MCF 10A (cell line): ENCODE measurements at places on chromosomes 3 and 15. TPM values are rescaled to one million over a fixed set of nuclear protein-coding genes. Genes with fewer than 3 reads are reported as not detected.

DNA sequence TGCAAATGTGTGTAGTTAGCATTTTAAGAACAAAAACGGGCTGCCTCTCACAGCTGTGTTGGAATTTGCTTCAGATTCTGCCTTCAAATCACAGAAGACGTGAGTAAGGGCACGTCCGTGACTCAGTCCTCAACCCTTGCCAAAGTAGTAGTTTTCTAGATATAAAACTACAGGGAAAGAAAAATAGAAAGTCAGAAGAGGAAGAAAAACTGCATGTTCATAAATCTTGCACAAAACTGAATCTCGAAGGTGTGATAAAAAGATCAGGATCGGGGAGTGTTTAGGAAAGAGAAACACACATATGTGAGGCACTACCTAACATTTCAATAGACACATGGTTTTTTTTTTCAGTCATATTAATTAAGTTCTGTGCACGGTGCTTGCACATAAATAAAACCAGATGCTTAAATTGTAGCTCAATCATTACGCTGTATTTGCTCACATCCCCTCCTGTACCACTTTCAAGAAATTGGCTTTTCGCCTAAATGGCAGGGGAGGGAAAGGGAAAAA, 71.7 kb downstream of the P3H2 start:
- DNase-seq: peak; percentile 49

DNA sequence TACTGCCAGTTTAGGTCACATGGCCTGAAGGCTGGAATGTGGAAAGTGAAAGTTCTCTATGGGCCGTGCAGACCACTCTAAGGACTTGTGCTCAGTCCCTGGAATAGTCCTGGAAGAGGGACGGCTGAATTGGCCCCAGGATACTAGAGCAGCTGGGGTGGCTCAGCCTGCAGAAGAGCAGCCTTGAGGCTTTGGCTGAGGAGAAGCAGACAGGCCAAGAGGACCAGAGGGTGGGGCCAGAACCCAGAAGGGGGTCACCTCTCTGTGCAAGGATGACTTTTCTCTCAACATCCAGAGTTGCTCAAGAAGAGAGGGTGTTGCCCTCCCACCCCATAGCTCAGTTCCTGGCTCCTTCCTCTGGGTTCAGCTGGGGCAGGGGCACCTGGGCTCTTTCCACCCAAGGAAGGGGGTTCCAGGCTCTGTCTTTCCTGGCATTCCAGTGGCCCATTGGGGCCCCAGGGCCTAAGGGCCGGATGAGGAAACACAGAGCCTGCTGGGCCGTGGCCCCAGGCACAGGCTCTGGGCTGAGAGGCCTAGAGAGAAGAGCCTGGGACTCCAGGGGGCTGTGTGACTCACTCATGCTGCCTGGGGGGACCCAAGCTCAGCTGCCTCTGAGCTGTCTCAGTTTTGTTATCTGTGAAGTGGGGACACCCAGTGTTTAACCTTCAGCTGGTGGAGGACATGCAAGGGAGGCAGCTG, 8.5 kb upstream of the FBLN2 start:
- DNase-seq: no peak

DNA sequence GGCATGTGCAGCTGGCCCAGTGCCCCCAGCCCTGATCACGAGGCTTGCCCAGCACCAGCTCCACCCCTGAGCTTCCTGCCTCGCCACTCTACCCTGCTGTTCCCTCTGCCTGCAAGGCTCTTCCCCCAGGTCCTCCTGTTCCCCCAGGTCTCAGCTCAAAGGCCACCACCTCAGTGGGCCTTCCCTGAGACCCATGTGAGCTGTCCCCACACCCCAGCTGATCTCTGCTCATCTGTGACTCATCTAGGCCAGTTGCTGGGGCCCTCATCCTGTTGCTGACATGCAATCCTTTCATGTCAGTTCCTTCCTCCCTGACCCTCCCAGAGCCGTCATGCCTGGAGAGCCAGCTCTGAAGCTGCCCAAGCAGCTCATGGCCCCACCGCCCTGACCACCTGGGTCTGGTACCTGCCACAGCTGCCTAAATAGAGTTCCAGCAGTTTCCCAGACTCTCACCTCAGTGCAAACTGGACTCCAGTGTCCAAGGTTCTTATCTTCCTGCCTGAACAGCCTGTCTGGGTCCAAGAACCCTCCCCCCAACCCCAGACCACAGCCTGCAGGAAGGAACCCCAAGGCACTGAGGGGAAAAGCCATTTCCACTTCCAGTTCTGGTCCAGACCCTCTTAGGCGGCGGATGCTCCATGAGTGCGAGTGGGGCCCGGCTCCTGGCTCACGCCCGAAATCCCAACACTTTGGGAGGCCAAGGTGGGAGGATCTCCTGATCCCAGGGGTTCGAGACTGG, 116.6 kb upstream of the IQSEC1 start:
- peak; percentile 27 for DNase-seq

Gene MESP2
- not detected in 2 replicates for total RNA-seq

GRCh38 chr3:196147116-196147515, 64.1 kb downstream of the ZDHHC19 start:
- DNase-seq: no peak

Gene HRH1
- 11.0 and 14.8 TPM in 2 replicates for total RNA-seq

DNA sequence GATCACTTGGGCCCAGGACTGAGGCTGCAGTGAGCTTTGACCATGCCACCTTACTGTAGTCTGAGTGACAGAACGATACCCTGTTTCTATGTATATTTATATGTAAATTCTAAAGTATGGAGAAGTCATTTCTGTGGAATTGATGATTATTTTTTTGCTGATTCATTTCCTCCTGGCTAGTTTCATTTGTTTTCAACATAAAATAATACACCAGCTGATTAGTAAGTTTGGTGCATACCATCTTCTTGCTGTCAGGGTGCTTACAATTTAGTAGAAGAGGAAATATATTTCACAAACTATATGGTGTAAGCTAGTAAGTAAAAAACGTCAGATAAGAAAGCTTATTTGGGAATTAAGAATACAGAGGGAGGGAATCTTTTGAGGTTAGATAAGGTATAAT, 36.0 kb downstream of the SLC25A26 start:
- no peak for DNase-seq

GRCh38 chr15:89391685-89392257, 57.1 kb upstream of the POLG start:
- no peak for DNase-seq

Gene ASB14
- not detected in 2 replicates for total RNA-seq

DNA sequence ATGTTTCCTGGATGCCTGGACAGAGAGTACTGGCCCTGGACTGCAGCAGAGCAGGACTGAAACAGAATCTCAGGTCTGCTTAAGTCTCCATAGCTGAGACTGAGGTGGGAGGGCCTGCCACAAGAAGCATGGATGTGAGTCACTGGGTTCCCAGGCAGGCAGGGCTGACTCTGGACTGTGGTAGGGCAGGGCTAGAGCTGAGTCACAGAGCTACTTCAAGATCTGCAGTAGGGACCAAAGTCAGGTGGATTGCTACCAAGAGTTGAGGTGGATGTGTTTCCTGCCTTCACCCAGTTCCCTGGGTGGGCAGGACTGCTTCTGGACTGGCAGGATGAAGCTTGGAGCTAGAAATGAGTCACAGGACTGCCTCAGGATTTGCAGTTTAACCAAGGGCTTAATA, 282.9 kb downstream of the AGBL1 start:
- peak; percentile 86 for DNase-seq

DNA sequence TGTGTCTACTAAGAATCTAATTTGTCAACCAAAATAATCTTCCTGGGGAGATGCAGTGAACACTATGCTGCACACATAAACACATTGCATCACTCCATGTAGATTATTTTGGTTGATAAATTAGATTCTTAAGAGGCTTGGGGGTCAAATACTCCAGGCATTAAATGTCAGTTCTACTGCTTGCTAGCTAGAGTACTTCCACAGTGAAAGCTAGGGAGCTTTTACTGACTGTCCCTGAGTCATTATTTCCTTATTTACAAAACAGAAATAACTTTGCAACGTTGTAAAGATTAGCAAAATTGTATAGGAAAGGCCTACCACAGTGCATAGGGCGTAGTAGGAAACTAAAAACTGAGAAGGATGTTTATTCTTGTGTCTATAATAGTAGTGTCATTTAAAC, 12.9 kb upstream of the TMC3 start:
- DNase-seq: no peak

- DNase-seq: no peak
Observed at GRCh38 chr3:14481018-14481645, 59.0 kb downstream of the GRIP2 start.

DNA sequence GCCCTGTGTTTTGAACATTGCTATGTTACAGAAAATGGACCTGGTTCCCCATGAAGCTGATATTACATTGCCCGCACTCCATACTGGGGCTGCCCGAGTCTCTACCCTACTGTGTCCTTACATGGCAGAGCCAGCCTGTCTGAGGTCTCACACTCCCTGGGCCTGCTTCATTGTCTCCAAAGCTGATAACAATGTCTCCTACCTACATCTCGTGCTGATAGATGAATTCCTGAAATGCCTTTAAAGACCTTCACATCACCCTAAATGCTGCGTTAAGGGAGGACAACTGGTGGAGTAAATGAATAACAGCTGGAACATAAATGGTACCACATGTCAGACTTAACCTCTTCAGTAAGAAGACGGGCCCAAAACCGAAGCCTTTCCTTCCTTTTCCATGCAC, 62.9 kb upstream of the PTX3 start:
- DNase-seq: no peak

Gene SPATA12
- 0.12 TPM in 1 of 2 replicates, not detected in the other for total RNA-seq

DNA sequence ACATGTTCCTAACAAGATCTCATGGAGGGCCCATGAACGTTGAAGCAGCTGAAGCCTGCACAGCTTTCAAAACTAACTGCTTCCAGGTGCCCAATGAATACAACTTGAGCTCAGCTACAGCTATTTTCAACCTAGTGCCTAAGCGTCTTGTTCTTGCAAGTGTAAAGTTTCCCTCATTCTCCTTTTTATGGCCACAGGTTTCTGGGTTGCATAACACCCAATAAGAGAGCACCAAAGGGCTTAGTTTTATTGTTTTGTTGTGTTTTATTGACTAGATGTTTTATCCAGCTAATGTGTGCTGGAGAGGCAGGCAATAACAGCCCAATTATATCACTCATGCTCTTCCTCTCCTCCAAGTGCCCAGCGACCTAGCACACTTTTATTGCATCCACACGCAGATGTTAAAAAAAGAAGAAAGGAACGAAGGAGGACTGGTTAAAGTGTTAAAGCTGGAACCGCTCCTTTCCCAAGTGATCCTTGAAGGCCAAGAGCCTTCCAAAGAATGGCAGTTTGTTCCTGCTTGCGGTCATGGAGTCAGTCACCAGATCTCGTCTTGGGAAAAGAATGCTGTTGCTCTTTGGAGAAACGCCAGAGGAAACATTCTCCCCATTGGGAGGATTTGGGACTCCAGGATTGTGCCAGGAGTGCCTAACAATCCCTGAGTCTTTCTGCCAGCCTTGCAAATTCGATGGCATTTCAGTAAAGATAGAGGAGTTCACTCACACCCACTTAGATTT, 156.9 kb downstream of the MEX3B start:
- DNase-seq: peak; percentile 86

Gene CTSH
- total RNA-seq: 12.5 and 14.4 TPM in 2 replicates

- peak; percentile 91 for DNase-seq
Observed at GRCh38 chr3:67646586-67647234, 7.7 kb downstream of the SUCLG2 start.

- no peak for DNase-seq
Observed at GRCh38 chr3:53160061-53160659, 849 bp upstream of the PRKCD start.

DNA sequence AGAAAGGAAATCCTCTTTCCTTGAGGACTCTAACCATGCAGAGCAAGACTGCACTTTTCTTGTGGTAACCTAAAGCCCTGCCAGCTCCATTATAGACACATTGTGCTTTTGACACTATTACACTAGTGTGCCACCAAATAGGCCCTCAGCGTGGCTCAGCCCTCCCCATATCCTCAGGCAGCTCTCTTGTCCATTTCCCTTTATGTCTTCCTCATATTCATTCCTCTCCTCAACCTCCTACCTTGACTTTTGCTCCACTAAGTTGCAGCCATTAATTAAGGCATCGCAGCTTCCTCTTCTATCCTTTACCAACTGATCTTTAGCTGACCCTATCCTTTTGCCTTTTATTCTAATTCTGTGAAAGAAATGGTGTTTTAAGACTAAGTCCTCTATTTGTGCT, 3.7 kb downstream of the ATG7 start:
- no peak for DNase-seq

DNA sequence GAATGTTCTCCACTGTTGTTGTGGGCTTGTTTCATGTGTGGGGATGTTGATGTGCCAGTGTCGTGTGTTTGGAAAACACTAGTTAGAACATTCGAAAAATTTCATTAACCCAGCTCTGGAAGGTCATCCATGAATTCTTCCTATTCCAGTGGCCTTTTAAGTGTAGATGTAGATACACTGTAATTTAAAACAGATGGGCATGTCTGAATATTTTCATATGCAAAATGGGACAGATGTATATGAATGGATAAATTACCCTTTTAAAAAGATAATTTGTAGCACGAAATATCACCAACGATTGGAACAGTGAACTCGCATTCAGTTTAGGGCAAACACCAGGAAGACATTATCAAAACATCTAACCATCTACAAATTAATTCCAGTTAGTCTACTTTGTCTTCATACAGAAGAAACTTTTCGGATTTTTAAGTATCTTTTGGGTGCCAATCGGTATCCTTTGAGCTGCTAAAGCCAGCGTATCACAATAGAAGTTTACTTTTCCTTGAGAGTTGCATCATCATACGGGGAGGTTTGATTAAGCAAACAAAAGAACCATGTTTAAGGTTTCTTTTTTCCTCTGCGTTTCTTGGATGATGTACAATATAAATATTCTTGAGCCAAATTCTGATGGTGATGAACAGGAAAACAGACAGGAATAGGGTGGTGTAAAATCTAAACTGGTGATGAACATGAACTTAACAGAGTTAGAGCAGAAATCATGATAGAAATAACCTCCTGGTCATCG, 528.1 kb downstream of the FOXP1 start:
- peak; percentile 85 for DNase-seq

- DNase-seq: no peak
Observed at GRCh38 chr15:48634893-48635292, 10.6 kb downstream of the FBN1 start.

Gene WDR93
- 0.33 and 0.47 TPM in 2 replicates for total RNA-seq

DNA sequence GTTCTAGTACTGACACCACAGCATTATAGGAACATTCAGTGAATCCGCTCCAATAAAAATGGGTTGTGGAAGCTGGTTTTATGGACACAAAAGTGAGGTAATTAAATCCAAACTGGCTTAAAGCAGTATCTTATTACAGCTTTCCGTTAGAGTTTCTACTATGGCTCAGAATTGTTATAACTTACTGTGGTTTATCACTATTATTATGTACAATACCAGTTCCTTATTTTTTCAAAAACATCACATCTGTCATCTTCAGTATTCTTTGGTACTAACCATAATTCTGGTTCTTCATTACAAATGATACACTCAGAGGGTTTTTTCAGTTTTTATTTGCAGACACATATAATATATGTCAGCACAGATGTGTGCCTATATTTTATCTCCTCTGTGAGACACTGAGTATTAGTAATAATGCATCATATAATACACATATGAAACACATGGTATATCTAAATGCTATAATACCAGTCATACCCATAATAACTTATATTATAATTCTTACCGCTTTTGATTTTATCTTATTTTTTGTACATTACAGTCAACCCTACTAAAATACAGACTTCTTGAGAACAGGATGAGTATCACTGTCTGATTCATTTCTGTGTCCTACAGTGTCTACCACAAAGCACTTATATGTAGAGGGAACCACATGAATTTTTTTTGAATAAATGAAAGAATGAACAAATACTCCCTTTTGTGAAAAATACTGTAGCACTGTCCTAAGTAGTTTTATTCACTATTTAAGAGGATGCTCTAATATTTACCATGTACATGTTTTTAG, 39.0 kb downstream of the CMSS1 start:
- DNase-seq: no peak

Gene MKRN3
- not detected in 2 replicates for total RNA-seq

Gene SERPINI2
- total RNA-seq: not detected in 2 replicates
